ENCODE measurements at places on chromosomes 2 and 18.

DNA sequence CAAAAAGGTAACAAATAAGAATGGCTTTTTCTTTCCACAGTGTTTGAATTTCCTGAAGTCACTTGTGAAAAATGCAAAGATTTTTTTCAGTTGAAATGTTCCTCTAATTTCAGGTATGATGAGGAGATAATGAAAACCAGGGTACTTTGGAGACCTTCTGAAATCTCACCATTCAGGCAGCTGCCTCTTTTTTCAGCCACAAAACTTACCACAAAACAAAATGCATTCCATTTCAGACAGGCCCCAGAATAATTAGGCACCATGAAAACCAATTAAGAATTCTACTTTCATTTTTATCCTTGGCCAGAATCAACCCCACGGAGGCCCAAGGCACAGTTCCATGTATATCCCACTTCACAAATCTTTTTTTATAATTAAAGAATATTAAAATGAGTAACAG lies 880.3 kb upstream of the ACVR2A start:
- DNase-seq = no peak

- DNase-seq = peak; percentile 15
Observed at GRCh38 chr2:41967476-41968181, 80.2 kb upstream of the PKDCC start.

- no peak for DNase-seq
Observed at GRCh38 chr2:9831670-9832069, 11.6 kb upstream of the TAF1B start.

GRCh38 chr2:234789556-234790325 lies 162.1 kb upstream of the SH3BP4 start:
- no peak for DNase-seq

GRCh38 chr2:237865623-237866041 lies 6.2 kb downstream of the RAMP1 start:
- peak; percentile 43 for DNase-seq

GRCh38 chr2:11239666-11240462 lies 84.6 kb downstream of the SLC66A3 start:
- DNase-seq = peak; percentile 78

DNA sequence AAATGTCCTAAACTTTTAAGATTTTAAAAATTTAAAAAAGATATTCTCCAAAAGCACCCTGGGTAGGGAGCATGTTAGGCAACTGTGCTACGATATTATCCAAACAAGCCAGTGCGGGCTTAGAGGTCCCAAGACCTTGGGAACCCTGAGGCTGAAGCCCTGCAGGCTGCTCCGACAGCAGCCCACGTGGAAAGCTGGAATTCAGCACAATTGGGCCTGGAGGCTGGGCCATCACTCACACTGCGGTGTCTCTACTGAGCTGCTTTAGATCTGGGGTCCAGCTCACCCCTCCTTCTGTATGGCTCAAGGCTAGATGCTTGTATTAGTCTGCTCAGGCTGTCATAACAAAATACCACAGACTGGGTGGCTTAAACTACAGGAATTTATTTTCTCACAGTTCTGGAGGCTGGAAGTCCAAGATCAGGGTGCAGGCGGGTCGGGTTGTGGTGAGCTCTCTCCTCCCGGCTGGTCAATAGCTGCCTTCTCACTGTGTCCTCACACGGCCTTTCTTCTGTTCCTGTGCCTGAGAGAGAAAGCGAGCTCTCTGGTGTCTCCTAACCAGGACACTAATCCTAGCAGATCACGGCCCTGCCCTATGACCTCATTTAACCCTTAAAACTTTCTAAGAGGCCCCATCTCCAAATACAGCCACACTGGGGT lies 42.5 kb downstream of the DPYSL5 start:
- no peak for DNase-seq

DNA sequence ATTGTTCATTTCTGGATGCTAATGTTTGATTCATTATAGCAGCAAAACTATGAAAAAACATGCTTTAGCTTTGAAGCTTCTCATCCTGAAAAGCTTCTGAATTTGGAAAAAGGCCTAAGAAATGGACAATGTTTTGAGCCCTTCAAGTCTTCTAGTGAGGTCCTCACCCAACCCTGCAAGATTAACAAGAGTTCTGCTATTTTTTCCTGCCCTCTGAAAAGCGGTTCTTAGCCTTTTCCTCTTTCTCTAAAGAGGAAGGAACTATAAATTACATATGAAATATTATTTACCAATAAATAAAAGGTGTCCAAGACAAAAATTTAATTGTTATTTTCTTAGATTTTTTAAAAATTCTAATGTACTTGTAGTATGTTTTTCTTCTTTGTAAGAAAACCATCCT lies 19.9 kb upstream of the CDH19 start:
- DNase-seq = no peak

DNA sequence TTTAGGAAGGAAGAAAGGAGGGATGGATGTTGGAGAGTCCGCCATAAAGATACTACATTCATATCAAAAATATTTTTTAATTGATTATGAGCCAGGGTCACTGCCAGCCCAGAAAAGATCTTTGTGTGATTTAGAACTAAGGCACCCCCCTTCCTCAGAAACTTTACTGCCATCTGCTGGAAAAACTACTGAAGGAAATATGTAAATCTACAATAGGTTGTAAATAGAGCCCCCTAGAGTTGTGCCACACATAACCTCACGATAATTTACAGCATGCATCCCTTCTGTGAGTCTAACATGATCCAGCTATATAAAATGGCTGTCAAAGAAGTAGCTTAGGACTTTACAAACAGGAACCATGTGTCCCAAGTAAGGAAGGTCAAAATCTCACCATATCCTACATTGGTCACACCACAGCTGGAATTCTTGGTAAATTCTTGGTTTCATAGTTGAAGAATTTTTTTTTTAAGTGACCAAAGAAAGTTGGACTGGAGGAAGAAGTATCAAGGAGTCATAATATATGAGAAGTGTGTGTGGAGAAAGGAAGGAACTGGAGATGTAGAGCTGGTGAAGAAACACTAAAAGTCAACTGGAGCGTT lies 152.5 kb downstream of the CYP26B1 start:
- DNase-seq = peak; percentile 61

DNA sequence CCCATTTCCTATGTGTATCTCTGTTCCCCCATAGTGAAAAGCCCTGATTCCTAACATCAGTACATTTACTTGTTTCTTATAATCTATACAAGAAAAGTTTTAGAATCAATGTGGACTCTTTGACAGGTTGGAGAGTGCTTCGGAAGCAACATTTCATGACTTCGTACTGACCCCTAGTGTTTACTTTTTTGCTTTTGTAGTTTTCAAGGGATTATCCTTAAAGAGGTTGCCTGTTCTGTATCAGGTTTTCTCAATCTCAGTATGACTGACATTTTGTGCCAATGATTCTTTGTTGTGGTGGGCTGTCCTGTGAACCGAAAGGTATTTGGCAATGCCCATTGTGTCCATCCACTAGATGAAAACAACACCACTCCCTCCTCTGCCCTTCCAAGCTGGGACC lies 43.3 kb upstream of the SERPINB2 start:
- DNase-seq = peak; percentile 64

DNA sequence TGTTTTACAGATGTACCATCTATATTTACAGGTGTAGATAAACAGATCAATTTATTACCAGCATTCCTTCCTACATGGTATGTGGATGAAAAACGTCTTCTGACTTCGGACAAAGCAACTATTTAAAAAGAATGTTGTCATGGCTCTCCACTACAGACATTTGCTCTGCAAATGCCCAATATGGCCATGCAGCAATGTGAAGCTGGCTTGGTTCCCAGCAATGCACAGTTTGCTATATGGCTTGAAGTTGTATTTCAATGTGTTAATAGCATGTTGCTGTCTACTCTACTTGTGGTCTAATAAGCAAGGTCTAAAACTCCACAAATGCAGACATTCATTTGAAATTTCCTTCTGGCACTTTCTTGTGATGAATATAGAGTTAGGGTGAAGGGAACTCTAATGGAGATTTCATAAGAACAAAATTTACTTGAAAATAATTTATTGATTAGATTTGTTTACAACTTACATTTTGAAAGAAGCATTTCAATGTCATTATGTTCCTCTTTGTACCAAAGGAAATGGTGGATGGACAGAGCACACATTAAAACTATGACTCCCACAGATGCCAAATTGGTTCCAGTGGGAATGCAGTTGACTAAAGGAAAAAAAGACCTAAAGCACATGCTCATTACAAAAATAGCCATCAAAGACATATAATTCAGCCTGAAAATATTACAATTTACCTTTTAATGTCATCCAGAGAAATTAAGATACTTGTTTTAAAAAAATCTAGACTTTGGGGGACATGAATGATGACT lies 234.0 kb downstream of the DYM start:
- no peak for DNase-seq

- no peak for DNase-seq
Observed at GRCh38 chr2:108632332-108633160, 86.7 kb upstream of the RANBP2 start.

GRCh38 chr2:217636991-217637561 lies 365.7 kb downstream of the TNS1 start:
- no peak for DNase-seq

DNA sequence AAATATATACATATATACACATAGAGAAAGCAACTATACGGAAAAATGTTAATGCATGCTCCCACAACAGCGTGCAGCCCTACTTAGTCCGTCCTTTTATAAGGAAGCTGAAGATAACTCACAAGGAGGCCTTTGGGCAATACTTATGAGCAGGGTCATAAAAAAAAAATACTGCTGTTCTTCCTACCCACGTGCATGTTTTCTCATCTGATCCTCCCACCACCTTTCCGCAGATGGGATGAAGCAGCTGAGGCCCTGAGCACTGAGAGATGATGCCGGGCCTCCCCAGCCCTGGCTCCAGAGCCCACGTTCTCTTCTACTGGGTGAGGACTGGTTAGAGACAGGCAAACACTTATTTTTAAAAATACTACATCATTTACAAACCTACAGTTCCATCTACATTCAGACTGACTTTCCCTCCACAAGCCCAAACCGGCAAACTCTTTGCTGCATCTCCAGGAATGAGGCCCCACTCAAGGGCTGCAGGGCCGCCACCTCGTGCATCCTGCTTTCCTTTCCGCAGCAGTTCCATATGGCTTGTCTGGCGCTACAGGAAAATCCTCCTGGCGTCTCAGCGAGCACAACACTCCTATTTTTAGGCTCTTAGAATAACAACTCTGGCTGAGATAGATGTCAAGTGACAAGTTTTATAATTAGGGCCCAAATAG lies 41.6 kb downstream of the TBC1D8 start:
- DNase-seq = no peak

- no peak for DNase-seq
Observed at GRCh38 chr2:42768706-42769256, 4.8 kb upstream of the OXER1 start.

DNA sequence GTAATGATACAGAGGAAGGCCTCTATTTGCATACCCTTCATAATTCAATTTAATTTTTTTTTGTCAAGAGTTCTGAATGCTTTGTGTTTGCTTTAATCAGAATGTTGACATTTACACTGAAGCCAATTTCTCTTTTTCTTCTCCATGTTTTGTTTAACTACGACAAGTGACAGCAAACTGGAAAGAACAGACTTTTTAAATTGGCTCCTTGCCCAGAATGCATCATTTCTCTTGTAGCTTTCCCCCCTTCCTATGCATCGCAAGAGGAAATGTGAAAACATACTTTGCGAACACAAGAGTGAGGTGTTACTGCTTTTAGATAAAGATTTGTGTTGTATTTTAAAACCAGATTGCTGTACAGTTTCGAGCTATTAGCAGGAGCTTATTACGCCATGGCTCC lies 955.2 kb upstream of the CELF4 start:
- no peak for DNase-seq
